Activated T-helper 1 cell treated with anti-CD3 and anti-CD28 coated beads, Interleukin-2, amount 50 U/mL, for 16 hours (primary cell): ENCODE measurements at places on chromosomes 3 and 15.

DNA sequence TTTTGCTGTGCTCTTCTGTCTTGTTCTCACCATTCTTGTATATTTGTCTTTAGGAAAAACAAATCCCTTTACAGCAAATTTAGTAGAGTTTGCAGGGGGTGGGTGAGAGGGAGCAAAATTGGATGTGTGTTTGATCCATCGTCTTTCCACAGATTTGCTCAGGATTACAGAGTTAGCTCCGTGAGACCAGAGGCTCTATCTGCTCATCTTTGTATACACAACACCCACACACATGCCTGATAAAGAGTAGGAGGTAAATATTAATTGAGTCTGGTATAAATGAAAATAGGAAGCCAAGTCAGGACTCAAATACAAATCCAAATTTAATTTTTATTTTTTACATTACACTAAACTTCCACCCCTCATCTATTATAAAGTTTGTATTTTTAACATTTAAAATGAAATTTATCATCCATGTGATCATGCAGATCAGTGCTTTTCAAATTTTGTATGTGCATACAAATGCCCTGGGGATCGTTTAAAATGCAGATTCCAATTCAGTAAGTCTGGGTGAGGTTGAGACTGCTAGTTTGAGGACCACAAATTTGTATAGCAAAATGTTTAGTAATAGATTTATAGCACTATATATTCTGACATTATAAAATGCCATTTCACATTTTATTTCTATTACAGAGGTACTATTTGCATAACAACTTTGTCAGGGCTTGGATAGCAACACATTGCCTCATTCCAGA, 326.7 kb downstream of the LSAMP start:
- DNase-seq: no peak

DNA sequence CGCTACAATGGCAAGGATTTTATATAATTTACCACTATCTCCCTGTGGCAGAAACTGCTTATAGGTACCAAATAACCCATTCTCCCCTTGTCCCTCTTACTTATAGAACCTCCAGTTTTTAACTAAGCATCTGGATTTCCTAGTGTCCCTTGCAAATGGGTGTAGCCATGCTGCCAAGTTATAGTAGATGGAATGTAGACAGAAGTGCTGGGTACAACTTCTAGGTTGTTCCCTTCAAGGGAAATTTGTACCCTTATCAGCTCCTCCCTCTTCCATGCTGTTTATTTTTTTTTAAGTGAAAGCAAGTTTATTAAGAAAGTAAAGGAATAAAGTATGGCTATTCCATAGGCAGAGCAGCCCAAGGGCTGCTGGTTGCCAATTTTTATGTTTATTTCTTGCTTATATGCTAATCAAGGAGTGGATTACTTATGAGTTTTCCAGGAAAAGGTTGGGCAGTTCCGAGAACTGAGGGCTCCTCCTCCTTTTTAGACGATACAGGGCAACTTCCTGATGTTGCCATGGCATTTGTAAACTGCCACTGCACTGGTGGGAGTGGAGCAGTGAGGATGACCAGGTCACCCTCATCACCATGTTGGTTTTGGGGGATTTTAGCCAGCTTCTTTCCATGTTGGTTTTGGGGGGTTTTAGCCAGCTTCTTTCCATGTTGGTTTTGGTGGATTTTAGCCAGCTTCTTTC, 40.1 kb upstream of the TM4SF19 start:
- no peak for DNase-seq

DNA sequence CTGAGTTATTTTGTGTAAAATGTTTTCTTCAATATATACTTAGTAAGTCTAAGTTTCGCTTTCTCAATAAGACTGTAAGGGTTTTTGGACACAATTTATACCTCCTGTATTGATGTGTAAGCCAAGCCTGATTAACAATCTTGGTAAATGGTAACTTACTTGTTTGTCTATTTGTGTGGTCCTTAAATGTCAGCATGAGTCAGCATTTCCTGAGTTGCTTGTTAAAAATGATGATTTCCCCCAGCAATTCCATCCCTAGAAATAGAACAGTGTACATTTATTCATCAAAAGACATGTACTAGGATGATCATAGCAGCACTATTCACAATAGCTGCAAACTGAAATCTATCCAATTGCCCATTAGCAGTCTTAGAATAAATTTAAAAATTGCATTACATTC, 53.4 kb upstream of the LRIG1 start:
- no peak for DNase-seq

GRCh38 chr3:174356596-174356995, 502.5 kb upstream of the NAALADL2 start:
- DNase-seq: no peak

DNA sequence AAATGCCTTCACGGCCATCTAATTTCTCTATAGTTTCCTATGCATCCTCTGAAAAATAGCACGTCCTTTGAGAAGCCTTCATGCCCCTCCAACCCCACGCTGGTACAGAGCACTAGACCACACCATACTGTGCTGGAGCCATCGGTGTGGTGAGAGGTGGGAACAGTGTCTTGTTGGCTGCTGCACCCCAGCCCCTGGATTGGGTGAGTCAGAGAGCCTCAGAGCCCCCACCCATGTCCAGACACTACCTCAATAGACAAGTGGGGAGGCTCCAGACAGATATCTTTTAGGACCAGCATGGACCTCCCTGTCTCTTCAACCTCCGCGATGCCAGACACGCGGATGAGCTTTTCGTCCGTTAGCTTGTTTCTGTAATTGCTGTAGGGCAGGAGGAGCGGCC, 12.1 kb upstream of the TGM5 start:
- no peak for DNase-seq

GRCh38 chr3:196619223-196619622, 20.3 kb upstream of the NRROS start:
- no peak for DNase-seq

DNA sequence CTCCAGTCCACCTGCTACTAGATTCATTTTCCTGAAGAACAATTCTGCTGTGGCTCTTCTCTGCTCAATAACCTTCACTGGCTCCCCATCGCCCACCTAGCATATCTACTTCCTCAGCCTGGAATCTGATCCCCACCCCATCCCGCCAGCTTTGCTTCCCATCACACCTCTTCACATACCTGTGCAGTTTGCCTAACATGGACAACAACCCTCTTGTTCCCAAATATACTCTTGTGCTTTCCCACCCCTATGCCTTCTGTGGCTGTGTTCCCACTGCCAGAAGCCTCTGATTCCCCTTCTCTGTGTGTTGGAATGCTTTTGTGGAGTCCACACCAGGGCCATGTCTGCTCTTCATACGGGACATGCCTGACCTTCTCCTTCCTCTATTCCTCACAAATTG, 29.5 kb downstream of the CMTM7 start:
- DNase-seq: no peak

DNA sequence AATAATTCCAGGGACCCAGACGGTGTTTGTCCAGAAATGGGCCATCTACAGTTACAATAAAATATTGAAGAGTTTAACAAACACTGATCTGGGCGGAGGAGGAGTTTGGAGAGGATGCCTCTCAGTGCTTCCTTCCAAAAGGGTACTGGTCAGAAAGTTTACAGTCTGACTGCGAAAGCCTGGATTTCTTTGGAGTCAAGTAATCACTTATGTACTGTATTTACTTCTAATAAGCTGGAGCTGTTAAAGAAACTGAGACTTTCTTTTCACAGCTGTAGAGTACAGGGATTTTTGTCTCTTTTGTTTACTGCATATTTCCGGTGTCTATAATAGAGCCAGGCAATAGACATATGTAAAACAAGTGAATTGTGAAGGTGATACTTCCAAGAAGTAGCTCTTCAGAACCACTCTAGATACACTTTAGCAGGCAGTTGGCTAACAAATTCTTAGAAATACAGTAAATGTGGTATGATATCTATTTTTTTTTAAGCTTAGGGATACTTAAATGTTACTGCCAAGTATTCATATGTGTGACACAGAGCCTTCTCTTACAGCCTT, 22.1 kb upstream of the NEO1 start:
- no peak for DNase-seq

- DNase-seq: no peak
Measured at GRCh38 chr15:90412356-90413194, 24.5 kb downstream of the IQGAP1 start.

- no peak for DNase-seq
Measured at GRCh38 chr15:78676424-78677110, 35.6 kb upstream of the CHRNB4 start.

- no peak for DNase-seq
Measured at GRCh38 chr15:40511093-40511471, 40.3 kb downstream of the CHST14 start.

GRCh38 chr15:39919411-39919747, 687 bp downstream of the GPR176 start:
- DNase-seq: no peak

DNA sequence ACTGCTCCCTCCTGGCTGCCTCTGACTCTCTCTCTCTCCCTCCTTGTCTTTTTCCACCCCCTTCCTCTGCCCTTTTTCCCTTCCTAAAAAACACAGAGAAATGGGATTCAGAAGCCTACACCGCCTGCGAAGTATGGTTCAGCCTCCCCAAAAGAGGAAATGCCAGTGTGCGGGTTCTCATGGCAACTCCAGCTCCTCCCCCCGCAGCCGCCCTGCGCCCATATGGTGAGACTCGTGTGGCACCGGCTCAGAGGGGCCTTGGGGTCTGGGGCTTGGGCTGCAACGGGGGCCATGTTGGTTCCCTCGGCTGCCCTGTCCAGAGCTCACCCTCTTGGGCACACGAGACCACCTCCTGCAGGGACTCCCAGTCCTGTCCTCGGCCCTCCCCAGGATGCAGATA, 23.6 kb upstream of the LINGO1 start:
- no peak for DNase-seq

- no peak for DNase-seq
Measured at GRCh38 chr3:124858275-124858674, 28.9 kb downstream of the ITGB5 start.

DNA sequence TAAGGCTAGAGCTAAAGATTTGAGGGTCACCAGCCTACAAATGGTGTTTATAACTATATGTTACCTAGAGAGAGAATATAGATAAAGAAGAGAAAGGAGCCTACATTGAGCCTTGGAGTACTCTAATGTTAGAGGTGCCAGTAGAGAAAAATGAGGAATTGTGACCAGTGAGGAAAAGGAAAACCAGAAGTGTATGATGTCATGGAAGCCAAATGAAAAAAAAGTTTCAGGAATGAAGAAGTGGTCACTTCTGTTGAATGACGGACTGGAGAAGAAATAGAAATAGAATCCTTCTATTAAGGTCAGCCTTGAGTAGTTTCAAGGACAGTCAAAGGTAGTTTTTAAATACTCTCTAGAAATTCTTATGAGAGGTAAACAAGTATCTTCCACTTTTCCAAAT, 51.2 kb upstream of the MLF1 start:
- no peak for DNase-seq

- no peak for DNase-seq
Measured at GRCh38 chr3:71241981-71242560, 341.5 kb downstream of the FOXP1 start.

DNA sequence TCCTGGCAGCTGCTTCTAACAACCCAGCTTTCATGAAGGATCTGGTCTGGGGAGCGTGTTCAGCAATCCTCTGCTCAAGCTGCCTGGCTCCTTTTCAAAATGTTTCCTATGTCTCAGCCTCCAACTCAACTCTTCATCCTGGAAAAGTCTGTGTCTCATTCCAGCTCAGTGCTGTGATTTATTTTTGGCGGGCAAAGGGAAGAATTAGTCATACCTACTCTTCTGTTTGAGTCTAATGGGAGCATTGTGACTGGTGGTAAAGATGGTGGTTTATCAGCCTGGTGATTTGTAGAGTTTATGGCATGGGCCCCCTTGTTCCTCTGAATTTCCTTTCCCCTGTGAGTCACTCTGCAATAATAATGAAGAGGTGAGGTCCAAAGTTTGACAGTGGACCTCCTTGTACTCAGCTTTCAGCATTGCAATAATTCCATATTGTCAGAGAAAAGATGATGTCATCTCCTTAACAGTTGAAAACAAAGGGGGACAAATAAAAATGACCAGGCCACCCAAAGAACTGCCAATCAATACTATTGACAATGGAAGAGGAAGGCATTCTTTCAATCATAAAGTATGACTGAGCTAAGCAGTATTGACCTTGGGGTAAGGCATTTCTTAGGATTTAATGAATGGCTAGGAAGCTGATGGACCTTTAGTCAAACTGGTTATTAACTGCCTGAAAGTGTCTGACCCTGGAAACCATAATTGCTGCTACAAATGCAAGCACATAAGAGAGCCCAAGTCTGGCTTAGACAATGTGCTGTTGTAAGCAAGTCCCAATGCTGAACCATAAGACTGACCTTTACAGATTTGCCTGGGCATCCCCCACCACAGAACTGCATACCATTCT, 204.7 kb upstream of the MCTP2 start:
- DNase-seq: no peak

DNA sequence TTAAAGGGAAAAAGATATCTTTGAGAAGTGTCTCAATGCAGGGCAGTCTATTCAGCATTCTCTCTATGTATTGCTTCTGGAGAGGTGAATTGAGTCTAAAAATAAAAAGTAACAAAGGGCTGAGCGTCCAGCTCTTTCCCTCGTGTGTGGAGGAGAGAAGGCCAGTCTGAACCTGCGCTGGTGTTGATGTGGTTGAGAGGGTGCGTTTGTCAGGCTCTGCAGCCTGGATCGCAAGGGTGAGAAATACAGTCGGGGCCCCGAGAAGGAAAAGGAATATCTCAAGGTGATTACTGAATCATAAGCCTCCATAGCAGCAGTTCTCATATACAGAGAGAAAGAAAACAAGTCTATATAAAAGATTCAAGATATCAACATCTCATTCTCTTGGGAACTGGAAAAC, 494.1 kb upstream of the MDFIC2 start:
- DNase-seq: no peak

GRCh38 chr15:70186152-70186551, 88.4 kb upstream of the TLE3 start:
- DNase-seq: no peak

- no peak for DNase-seq
Measured at GRCh38 chr15:37490707-37491106, 390.4 kb upstream of the MEIS2 start.

GRCh38 chr3:179330438-179330837, 7.6 kb downstream of the ZNF639 start:
- no peak for DNase-seq

DNA sequence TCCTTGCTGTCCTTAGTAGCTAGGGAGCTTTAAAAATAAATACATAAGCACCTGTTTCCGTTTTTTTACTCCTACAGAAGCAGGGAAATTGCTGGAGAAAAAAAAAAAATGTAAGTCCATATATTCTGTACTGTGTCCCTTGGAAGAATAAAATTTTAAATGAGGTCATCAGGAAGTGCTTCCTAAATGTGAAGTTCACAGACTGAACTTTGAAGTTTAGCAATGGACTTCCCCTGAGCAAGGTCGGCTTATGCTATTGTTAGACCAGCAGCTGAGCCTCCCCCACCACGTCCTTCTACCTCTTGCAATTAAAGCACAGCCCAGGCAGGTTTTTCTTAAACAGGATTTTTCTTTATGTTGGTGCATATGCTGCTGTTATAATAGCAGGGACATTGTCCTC, 26.3 kb downstream of the LIPC start:
- no peak for DNase-seq
